ENCODE measurements at places on chromosomes 1 and 21. TPM values are rescaled to one million over a fixed set of nuclear protein-coding genes. Genes with fewer than 3 reads are reported as not detected.
A peak's percentile ranks its signal among the peaks of the same experiment; 100 is the strongest.

Gene HPCAL4
- total RNA-seq: 0.06 TPM

Gene SPRR2D
- total RNA-seq: not detected

Gene GJA4
- total RNA-seq: not detected

DNA sequence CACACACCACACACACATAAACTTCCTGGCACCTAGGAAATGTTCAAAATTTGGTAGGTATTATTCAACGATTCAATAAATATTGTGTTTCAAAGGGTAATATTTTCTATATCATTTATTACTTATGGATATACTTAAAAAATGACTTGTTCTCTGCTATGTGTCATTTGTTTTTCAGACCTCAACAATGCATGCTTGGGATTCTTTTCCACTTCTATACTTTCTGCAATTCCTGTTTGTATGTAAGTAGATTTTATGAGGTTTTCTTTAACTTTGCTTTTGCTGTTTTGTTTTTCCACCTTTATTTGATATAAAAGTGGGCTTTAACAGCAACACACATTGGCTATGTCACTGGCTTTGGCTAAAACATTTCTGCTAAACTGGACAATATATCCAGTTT is 3.5 kb downstream of the CEP170 start:
- DNase-seq: no peak

GRCh38 chr1:21725748-21726392 is 56.7 kb upstream of the RAP1GAP start:
- DNase-seq: no peak

GRCh38 chr1:113941245-113941559 is 12.1 kb downstream of the HIPK1 start:
- no peak for DNase-seq

DNA sequence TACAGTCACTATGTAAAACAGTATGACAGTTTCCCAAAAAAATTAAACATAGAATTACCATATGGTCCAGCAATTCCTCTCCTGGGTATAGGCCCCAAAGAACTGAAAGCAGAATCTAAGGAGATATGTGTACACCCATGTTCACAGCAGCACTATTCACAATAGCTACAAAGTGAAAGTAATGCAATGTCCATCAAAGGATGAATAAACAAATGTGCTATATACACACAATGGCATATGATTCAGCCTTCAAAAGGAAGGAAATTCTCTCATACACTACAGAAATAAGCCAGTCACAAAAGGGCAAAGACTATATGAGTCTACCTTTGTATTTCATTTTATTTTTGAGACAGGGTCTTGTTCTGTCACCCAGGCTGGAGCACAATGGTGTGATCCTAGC is 120.4 kb downstream of the TOMM20 start:
- peak; percentile 52 for DNase-seq

- DNase-seq: no peak
These were observed 67.4 kb upstream of the SIPA1L2 start for GRCh38 chr1:232697187-232697822.

GRCh38 chr1:168834225-168834872 is 105.3 kb upstream of the DPT start:
- no peak for DNase-seq

- DNase-seq: no peak
These were observed 645.6 kb downstream of the RWDD3 start for GRCh38 chr1:95879498-95880050.

Gene APOBEC4
- total RNA-seq: not detected

- DNase-seq: no peak
These were observed 253.3 kb downstream of the FAM72C start for GRCh38 chr1:143718524-143718923.

DNA sequence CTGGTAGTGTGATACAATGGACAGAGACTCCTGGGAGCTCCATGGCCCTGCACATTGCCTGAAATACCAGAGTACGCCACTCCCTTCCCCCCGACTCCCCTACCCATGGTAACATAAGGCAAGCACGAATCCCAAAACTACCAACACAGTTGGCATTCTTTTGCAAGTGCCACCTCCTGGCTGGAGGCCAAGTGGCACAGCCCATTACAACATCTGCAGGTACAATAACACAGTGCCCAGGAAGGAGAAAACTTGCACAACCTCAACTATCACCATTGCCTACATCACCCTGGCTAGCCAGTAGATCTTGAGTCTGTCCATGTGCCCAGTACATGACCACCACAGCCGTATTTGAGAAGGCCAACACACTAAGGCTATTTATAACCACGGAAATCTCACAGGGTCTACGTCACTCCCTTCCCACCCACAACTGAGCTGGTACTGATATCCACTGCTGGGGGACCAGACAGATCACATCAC is 11.7 kb downstream of the ADAMTS1 start:
- DNase-seq: no peak

GRCh38 chr1:117268535-117269455 is 58.1 kb upstream of the VTCN1 start:
- no peak for DNase-seq

Gene FNDC10
- total RNA-seq: 0.76 TPM

Gene TUFT1
- total RNA-seq: 36.9 TPM

Gene CD247
- total RNA-seq: not detected

Gene ALPL
- total RNA-seq: 410 TPM

DNA sequence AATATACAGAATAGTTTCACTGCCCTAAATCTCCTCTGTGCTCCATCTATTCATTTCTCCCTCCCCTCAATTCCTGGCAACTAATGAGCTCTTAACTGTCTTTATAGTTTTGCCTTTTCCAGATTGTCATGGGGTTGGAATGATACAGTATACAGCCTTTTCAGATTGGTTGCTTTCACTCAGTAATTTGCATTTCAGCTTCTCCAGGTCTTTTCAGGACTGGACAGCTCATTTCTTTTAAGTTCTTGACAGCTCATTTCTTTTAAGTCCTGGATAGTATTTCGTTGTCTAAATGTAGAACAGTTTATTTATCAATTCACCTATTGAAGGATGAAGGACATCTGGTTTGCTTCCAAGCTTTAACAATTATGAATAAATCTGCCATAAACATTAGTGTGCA is 22.6 kb downstream of the KRTAP21-3 start:
- DNase-seq: no peak

DNA sequence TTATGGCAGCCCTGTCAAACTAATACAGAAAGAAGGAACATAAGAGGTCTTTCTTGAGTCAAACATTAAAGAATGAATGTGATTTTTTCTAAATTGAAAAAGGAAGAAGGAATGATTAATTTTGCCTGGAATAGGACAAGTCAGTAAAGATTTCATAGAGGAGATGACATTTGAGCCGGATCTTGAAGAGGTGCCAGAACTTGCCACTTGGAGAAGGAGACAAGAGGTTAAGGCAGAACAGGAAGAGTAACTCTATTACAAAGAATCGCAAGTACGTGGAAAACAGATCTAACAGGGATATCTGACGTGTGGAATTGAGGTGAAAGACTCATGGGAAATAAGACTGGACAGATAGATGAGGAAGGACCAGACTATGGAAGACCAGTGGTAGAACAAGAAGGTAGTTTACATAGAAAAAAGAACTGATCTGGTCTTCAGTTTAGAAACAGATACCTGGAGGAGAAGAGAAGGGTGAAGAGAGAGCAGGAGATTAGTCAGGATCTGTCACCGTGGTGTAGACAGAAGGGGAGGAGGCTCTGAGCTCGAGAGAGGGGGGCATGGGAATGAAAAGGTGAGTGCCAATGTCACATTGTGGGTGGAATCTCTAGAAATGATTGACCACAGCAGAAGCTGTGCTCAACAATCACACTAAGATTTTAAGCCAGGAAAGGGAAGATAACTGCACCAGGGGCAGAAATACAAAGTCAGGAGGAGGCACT is 32.5 kb downstream of the RHOU start:
- no peak for DNase-seq

DNA sequence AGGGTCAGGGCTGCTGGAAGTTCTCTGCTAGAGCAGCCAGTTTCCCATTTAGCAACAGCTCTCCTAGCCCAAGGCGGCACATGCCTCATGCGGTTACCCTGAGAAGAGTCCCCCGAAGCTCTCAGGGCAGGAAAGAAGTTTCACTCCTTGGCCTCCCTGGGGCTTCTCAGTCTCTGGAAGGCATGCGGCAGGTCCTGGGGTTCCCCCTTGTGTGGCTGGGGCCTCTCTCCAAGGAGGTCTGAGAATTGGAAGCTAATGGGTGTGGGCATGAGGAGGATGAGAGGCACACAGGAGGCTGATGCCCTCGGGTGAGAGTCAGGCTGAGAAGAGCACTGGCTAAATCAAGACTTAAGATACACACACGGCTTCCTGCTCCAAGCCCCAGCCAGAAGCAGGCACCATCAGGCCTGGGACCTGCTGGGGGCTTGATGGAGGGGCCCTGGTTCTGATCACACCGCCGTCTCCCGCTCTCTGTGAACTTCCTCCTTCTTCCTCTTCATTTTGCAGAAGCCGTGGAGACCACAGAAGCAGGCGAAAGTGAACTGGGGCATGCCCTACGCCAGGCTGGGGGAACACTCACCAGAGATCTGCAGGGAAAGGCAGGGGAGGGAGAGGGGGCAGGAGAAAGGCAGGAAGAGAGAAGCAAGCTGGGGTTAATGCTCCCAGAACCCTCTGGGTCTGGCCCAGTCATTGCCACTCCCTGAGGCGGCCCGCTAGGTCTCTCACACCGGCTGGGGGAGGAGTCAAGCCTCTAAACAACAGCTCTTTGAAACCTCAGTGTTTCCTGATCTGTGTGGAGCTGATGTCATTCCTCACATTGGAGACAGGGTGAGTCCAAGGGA is 15.1 kb downstream of the BLACAT1 start:
- no peak for DNase-seq

GRCh38 chr1:225449261-225449660 is 21.4 kb upstream of the LBR start:
- DNase-seq: no peak

Gene SYCP1
- not detected for total RNA-seq

Gene OR2T35
- not detected for total RNA-seq

Gene OR2M3
- not detected for total RNA-seq

GRCh38 chr1:9717193-9718005 is 65.9 kb downstream of the PIK3CD start:
- no peak for DNase-seq
